Thoracic aorta (tissue), 2 donors: ENCODE measurements at places on chromosomes 12 and 14. TPM values are rescaled to one million over a fixed set of nuclear protein-coding genes. Genes with fewer than 3 reads are reported as not detected.

AKAP3 gene
- 3.3 TPM for total RNA-seq

JPH4 gene
- total RNA-seq = 1.3 TPM

NTF3 gene
- total RNA-seq = 24.4 TPM

MIP gene
- total RNA-seq = not detected

AHNAK2 gene
- total RNA-seq = 22.6 TPM

PRPF40B gene
- 31.4 TPM for total RNA-seq

DEPDC4 gene
- total RNA-seq = not detected

KRT2 gene
- total RNA-seq = not detected

KRT77 gene
- total RNA-seq = not detected

PMCH gene
- total RNA-seq = not detected

SRGAP1 gene
- 24.1 TPM for total RNA-seq

MYH6 gene
- total RNA-seq = not detected

MMP14 gene
- total RNA-seq = 182 TPM

COA8 gene
- total RNA-seq = 8.0 TPM

CCDC184 gene
- 0.81 TPM for total RNA-seq

PZP gene
- not detected for total RNA-seq

GARIN6 gene
- not detected for total RNA-seq

NDRG2 gene
- 139 TPM for total RNA-seq

DNAJC22 gene
- total RNA-seq = 0.68 TPM

GALNT8 gene
- 1.9 TPM for total RNA-seq

KRT75 gene
- total RNA-seq = not detected

PLXNC1 gene
- total RNA-seq = 9.2 TPM

TAS2R7 gene
- total RNA-seq = not detected

KICS2 gene
- 3.1 TPM for total RNA-seq

OASL gene
- total RNA-seq = 1.1 TPM

KRT1 gene
- not detected for total RNA-seq

PAPLN gene
- total RNA-seq = 10.0 TPM

NID2 gene
- total RNA-seq = 21.0 TPM

KRT82 gene
- total RNA-seq = not detected

TRHDE gene
- 3.7 TPM for total RNA-seq

PUS1 gene
- 31.7 TPM for total RNA-seq

GPRC5D gene
- not detected for total RNA-seq
